ENCODE measurements at places on chromosomes 2 and 18.

GRCh38 chr18:69008538-69008937, 210.7 kb downstream of the CCDC102B start:
- DNase-seq, result no peak

- DNase-seq, result no peak
Measured at GRCh38 chr2:98164256-98164655, 77.3 kb downstream of the VWA3B start.

DNA sequence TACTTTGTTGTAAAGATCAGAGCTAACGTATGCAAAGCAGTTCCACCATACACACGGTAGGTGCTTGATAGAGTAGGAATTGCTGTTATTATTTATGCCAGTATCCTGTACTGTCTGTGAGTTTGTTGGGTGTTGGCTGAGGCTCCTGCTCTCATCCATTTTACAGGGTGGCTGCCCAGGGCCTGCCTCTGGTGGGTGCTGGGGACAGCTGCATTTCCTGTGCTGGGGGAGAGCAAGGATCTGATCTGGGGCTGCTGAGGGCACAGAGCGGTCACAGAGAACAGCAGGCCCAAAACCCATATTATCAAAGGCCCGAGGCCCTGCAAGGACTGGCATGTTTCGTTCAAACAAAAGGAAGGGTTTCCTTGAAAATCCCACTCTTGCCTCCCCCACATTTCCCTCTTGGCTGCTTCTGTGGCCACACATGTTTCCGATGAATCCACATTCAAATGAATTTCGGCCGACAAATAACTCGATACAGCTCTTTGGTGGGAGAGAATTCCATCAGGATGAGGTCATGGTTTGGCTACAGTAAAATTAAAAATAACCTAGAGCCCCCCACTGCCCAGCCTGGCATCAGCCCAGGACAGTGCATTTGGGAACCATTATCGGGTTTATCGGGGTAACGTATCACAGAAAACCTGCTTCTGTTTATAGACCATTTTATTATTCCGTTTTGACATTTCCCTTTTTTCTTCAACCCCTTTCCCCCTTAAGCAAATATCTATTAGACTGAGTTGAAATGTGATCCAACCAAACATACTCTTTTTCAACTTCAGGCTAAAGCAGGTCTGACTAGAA, 143.4 kb downstream of the CYRIA start:
- DNase-seq, result no peak

DNA sequence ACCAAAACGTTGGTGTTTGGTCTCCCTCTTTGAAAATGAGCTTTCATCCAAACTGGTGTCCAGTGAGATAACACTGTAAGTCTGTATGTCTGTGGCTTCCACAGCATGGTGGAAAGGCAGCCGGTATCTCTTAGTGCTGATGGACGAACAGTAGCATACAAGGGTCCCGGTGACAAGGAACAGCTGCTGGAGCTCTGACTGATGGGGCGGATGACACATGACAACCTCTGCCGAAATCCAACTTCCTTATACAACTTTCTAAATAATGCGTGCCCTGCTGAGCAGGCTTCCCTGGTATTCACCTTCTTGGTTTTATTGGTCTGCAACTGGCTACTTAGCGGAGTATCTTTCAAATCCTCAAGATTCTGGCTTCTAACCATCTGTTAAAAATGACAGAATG, 216.2 kb downstream of the SRBD1 start:
- DNase-seq, result no peak

GRCh38 chr2:173978447-173978846, 13.3 kb upstream of the SP3 start:
- no peak for DNase-seq

DNA sequence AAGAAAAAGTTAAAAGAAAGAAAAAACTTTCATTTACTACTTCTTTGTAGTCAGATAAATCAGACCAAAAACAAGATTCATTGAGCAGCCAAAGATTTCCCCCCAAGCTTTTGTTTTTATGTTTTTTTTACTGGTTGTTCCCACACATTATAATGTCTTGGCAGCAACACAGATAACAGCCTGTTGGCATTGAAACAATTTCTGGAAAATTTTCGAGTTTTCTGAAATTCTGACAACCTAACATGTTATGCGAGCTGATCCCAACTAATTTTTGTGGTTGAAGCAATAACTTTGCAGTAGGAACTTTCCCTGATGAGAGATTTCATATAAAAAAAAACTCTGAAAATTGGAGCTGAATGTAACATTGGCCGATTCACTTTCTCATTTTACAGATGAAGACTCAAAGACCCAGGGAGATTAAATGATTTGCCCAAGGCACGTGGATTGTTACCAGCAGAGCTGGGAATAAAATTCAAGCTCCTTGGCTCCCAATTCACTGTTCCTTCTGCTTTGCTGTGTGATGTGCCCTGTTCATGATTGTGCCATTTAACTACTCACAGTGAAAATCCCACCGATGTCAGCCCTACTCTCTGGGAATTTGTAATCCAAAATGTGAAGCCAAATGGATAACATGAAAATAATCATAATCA, 167.5 kb downstream of the GRB14 start:
- no peak for DNase-seq
